Activated naive CD4-positive, alpha-beta T cell (primary cell): ENCODE measurements at places on chromosomes 1 and 21.

- no peak for DNase-seq
These were observed 30.4 kb downstream of the PRRX1 start for GRCh38 chr1:170694172-170694926.

GRCh38 chr1:16420424-16421118 is 16.7 kb downstream of the SPATA21 start:
- DNase-seq, result no peak

DNA sequence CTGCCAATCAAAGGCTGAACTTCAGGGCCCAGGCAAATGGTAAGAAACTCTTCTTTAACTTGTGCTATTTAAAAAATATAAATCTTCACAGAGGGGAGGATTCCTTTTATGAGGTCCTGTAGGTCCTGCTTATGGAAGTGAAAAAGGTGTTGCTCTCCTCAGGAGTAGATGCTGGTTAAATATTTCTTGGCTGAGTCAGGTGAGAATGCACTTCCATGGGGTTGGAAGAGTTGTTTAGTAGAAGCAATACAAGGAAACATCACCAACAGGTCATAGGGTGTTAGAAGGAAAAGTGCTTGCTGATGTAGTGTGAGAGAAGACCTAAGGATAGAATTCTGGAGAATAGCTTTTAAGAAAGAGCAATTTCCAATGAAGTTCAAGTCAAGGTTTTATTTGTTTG is 42.2 kb upstream of the ATP1A1 start:
- no peak for DNase-seq

- no peak for DNase-seq
These were observed 103.5 kb downstream of the HMCN1 start for GRCh38 chr1:185837711-185838110.

- no peak for DNase-seq
These were observed 59.6 kb upstream of the OLIG2 start for GRCh38 chr21:32966120-32966519.

DNA sequence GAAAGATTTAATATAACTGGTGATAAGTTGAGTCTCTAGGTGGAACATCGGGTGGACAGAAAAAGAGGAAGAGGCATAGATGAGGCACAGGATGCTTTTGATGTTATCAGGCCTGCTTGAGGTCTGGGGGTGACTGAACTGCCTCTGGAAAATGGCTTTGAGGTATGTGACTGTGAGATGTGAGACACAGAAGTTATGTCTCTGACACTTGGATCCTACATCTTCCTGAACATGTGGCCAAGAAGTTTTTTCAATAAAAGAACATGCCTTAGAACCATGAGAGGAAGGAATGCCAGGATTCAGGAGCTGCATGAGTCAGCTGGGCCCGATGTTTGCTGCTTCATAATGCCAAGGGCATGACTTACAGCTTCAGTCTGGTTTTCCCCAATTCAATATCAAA is 11.5 kb upstream of the AIM2 start:
- DNase-seq, result no peak

GRCh38 chr1:8870103-8870502 is 8.4 kb downstream of the ENO1 start:
- no peak for DNase-seq

GRCh38 chr1:215083383-215083961 is 935 bp downstream of the KCNK2 start:
- DNase-seq, result no peak

DNA sequence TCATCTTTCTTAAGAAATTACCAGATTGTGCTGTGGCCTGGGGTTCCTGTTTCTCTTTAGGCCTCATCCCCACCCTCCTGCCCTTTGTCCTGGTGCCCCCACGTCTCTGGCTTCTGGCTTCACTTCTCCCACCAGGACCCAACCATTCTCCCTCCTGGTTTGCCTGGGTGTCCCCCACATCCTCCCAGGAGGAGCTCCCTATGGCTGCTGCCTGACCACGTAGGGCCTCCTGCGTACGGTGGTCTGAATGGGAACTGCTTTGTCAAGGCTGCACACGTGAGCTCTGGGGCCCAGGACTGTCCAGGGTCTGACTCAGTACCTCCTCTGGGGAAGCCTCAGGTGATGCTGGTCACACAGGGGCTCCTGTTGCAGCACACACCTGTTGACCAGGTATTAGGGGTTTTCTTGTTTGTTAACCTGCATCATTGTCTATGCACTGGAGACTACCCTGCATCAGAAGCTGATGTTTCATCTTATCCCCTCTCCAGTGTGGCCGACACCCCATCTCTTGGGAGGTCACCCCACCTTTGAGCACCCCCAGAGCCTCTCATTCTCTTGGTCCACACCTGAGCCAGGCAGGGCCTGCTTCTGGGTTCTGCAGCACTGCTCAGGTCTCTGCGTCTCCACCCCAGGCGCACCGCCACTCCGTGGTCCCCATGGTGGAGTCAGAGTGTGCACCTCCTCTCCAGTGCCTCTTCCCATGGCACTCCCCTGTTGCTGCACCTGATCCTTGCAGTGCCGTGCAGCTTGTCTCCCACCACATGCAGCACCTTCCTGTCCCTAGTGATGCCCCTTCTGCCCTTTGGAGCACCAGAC is 65.8 kb downstream of the S100B start:
- no peak for DNase-seq

DNA sequence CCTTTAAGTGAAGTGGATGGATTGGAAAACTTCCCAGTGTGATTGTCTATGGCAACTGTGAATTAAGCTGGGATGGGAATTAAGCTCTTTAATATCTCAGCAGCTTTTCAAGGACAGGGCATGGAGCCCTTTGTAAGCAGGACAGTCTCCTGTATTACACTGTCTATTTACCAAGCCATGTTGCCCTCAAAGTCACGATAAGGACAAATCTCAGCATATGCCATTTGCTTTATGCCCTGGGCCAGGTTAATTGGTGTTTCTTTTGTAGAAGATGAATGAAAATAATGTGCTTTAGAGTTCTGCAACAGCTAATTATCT is 17.6 kb downstream of the UTP25 start:
- DNase-seq, result no peak

DNA sequence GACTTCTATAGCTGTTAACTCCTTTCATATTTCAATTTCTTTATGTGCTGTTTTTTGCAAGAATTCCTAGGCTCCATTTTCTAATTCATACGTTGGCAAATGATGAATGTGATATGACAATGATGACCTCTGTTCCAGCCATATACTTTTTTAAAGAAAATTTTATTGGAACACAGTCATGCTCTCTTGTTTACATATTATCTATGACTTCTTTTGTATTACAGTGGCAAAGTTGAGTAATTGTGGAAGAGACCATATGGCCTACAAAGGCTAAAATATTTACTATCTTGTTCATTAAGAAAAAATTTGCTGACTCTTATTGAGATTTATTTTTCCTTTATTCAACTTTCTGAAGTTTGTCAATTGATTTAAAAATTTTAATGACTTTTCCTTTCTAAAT is 7.1 kb downstream of the IFI44L start:
- no peak for DNase-seq

DNA sequence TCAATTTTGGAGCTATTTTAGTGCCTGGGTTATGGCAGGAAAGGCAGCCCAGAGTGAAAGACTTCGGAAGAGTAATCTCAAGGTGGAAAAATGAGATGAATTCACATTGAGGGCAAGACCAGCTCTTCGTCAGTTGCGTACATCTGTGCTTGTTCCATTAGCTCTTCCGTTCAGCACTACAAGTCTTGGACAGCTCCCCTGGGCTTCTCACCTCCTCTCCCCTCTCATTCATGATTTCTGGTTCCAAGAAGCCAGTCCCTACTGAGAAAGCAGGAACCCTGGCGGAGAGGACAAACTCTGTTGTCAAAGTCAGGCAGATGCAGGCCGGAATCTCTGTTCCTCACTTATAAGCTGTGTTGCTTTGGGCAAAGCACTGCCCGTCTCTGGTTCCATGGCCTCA is 76.5 kb downstream of the ACTL8 start:
- DNase-seq, result no peak
